Adrenal gland (tissue), 19 donors: ENCODE measurements at places on chromosomes 5 and 9. TPM values are rescaled to one million over a fixed set of nuclear protein-coding genes. Genes with fewer than 3 reads are reported as not detected.

The GLRA1 gene
- not detected for total RNA-seq

GRCh38 chr5:92559781-92560180 is 1021.2 kb downstream of the NR2F1-AS1 start:
- no peak for DNase-seq
- H3K27me3 ChIP-seq = no peaks in the 10 kb centered on the region
- H3K4me3 ChIP-seq = no peak overlapping the region
- H3K27ac ChIP-seq = no peak overlapping the region

DNA sequence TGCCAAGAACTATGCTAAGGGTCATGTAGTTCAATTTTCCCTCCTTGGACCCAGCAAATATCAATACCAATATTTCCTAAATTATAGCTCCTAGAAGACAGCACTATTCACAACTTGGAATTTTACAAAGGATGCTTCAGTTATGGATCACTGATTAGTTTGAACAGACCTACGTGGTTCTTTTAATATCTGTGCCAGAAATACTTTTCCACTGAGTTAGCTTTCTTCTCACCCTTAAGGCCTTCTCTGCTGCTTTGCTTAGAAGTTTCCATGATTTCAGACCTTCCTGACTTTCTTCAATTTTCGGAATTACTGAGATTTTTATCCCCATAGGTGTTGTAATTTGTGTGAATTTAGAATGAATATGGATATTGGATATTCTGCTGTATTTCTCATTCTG is 380.4 kb downstream of the PSAT1 start:
- no peak overlapping the region for H3K4me3 ChIP-seq
- no peaks in the 10 kb centered on the region for H3K27me3 ChIP-seq
- no peaks in the 10 kb centered on the region for H3K4me1 ChIP-seq
- H3K36me3 ChIP-seq = no peaks in the 10 kb centered on the region

DNA sequence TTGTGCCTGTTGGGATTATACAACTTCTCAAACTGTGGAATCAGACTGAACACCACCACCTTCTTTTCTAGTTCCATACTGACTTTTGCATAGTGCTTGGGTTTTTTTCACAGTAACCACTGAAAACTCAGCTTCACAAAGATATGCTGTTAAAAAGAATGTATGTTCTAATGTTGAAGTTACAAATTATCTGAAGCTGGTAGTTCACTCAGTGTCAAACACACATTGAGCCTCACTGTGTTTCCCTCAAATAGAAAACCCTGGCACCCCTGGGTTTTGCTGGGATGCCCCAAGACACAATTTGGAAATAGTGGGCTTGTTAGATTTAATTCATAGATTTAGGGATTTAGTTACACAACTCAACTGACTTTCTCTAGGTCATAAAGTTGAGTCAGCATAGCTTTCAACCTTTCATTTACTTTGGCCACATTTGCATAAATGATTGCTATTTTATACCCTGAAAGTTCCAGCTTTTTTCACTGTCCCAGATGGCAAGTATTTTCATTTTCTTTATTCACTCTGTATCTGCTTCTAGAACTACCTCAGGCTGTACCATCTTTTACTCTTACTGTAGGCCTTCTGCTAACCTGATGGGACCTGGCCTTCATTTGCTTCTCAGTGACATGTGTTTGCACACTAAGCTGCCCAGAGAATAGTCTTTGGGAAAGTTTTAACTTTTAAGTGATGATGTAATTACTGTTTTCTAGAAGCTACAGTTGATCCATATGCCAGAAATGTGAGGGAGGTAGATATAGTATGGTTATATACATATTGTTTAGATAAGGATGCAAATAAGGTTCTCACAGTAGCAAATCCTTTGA is 115.1 kb downstream of the CDC42SE2 start:
- H3K4me3 ChIP-seq = no peak overlapping the region
- DNase-seq = no peak
- H3K27me3 ChIP-seq = no peaks in the 10 kb centered on the region
- H3K36me3 ChIP-seq = no peaks in the 10 kb centered on the region

The NR5A1 gene
- total RNA-seq = 167 TPM

The SAPCD2 gene
- 0.84 TPM for total RNA-seq

The CSF2 gene
- total RNA-seq = 0.31 TPM

The CTSV gene
- not detected for total RNA-seq

DNA sequence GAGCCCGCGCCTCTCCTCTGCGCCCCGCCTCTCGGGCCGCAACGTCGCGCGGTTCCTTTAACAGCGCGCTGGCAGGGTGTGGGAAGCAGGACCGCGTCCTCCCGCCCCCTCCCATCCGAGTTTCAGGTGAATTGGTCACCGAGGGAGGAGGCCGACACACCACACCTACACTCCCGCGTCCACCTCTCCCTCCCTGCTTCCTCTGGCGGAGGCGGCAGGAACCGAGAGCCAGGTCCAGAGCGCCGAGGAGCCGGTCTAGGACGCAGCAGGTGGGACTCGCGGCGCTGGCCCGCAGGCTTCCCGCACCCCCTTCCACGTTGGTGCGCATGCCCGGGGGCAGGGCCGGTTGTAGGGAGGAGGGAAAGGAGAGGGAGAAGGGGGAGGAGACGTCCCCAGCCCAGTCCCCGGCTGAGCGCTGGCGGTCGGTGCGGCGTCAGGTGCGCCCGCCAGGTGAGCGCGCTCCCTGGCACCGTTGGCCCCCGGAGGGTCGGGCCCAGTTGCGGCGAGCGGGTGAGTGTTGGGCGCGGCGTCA is at the start of gene OCLN:
Gene OCLN (plus strand): TSS at position 400 of the 532 bp plus-strand sequence. CDS start 11,455 bp downstream, outside the sequence.
- H3K4me1 ChIP-seq = peaks cover 13% of the 10 kb centered on the region
- H3K27me3 ChIP-seq = peaks cover 43% of the 10 kb centered on the region
- DNase-seq = no peak
- no peak within 1 kb of the TSS for H3K27ac ChIP-seq

- no peak overlapping the region for H3K4me3 ChIP-seq
- H3K36me3 ChIP-seq = no peaks in the 10 kb centered on the region
- DNase-seq = no peak
- no peaks in the 10 kb centered on the region for H3K27me3 ChIP-seq
These were observed 503.6 kb upstream of the TUSC1 start for GRCh38 chr9:26181836-26182235.

The BNIP1 gene
- 14.2 TPM for total RNA-seq

DNA sequence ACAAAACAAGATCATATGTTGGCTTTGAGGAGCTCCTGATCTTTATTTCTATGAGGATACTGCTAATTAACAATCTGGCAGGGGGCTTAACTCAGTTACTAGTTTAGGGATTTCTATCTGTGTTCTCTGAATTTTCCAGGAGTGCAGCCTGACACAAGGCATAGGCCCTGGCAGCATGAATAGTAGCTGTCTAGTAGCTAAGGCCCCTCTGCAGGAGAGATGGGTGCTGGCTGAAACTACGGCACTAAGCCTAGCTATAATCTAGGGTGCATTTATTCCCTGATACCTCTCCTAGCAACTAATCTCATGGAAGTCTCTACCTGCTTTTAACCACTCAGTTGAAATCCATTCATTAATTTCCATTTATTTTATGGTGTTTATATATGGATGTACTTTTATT is 268.2 kb downstream of the TMEM232 start:
- no peaks in the 10 kb centered on the region for H3K27me3 ChIP-seq
- no peak for DNase-seq
- no peaks in the 10 kb centered on the region for H3K4me1 ChIP-seq
- no peaks in the 10 kb centered on the region for H3K36me3 ChIP-seq
- H3K4me3 ChIP-seq = no peak overlapping the region
- H3K27ac ChIP-seq = no peak overlapping the region

DNA sequence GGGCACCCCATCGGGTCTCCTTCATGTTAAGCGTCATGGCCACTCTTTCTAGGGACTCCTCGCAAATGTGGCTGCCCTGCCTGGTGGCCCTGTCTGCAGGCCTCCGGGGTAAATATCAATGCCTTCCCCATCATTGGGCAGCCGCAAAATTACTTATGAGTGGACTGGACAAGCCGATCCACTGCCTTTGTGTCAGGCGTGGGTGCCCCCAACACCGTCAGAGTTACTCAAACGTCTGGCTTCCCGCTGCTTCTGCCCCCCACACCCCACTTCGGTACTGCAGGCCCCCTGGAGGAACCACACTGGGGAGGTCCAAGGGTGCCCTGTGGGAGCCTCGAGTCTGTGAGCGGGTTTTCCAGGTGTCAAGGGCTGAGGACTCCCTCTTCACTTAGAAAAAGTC is 3.8 kb downstream of the LHX3 start:
- peaks cover 91% of the 10 kb centered on the region for H3K27me3 ChIP-seq
- no peak overlapping the region for H3K4me3 ChIP-seq
- H3K4me1 ChIP-seq = peaks cover 5% of the 10 kb centered on the region
- no peak overlapping the region for H3K27ac ChIP-seq
- H3K36me3 ChIP-seq = no peaks in the 10 kb centered on the region
- no peak for DNase-seq

DNA sequence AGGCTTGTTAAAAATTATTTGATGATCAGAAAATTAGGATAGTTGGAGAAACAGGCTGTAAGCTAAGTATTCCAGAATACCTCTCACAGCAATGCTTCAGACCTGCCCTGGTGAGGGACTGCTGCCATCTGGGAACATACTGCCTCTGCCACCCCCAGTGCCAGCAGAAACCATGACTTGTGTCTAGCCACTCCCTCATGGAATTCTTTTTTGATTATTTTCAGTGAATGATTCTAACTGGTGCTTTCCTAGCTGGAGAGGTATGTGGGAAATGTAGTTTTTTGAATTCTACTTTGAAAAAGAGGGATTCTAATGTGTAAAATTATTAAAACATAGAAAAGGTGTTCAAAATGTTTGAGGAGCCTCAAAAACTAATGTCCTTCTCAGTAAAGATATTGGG is 126.3 kb downstream of the HMHB1 start:
- no peaks in the 10 kb centered on the region for H3K4me1 ChIP-seq
- no peaks in the 10 kb centered on the region for H3K36me3 ChIP-seq
- H3K27me3 ChIP-seq = no peaks in the 10 kb centered on the region
- no peak overlapping the region for H3K27ac ChIP-seq

- no peak overlapping the region for H3K27ac ChIP-seq
- no peaks in the 10 kb centered on the region for H3K4me1 ChIP-seq
- H3K27me3 ChIP-seq = no peaks in the 10 kb centered on the region
- H3K4me3 ChIP-seq = no peak overlapping the region
- DNase-seq = no peak
These were observed 268.9 kb downstream of the PIK3R1 start for GRCh38 chr5:68484307-68485068.
